Chondrocyte (in vitro differentiated cells): ENCODE measurements at places on chromosomes 5 and 9. TPM values are rescaled to one million over a fixed set of nuclear protein-coding genes. Genes with fewer than 3 reads are reported as not detected.

Gene IL3
- total RNA-seq = not detected in 3 replicates

Gene ADAMTS2
- 17.9 to 93.2 TPM (median 91.2 TPM) in 3 replicates for total RNA-seq

DNA sequence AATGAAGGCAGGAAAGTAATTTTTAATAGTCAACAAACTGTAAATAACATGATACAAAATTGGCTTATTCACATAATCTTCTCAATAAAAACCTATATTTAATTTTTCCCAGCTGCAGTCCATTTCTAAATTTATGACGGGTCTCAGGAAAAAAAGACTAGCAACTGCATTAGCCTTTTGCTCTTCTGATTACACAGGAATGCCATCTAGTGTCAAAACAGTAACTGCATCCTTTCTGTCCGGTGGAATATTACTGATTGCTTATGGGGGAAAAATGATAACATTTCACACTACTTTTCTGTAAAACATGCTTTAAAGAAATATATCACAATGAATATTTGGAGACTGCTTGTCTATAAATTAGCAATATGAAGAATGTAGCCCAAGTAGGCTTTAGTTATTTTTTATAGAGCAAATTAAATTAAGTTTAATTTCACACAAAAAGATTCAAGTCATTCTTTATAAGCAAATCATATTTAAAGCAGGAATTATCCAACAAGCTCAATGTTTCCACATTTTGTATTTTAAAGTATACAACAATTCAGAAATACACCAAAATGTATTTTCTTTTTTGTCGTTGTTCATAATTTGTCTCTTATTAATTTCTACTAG, 534.7 kb downstream of the CDH10 start:
- DNase-seq = no peak
- H3K4me3 ChIP-seq = no peak overlapping the region
- no peaks in the 10 kb centered on the region for H3K4me1 ChIP-seq
- H3K27ac ChIP-seq = no peak overlapping the region
- H3K27me3 ChIP-seq = peaks cover 7% of the 10 kb centered on the region

GRCh38 chr9:75142202-75142601, 53.9 kb downstream of the OSTF1 start:
- no peaks in the 10 kb centered on the region for H3K27me3 ChIP-seq
- no peak overlapping the region for H3K27ac ChIP-seq
- H3K36me3 ChIP-seq = peaks cover 27% of the 10 kb centered on the region
- H3K4me3 ChIP-seq = no peak overlapping the region
- peaks cover 4% of the 10 kb centered on the region for H3K4me1 ChIP-seq

DNA sequence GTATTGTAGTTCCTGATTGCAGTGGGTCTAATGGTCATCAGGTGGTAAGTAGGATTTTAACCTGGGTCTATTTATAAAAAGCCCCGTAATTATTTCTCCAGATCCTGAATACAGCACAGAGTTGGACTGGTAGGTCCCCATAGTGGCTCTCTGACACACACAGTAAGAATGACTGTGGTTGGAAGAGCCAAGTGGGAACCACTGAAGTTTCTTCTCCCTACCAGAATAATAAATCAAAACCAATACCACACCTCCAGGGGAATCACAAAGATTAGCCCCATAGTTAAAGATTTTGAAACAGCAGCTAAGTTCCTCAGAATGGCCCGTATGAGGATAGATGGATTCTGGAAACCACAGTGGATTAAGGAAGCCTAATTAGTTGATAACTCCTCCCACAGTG, 68.4 kb upstream of the ZFR start:
- H3K27ac ChIP-seq = no peak overlapping the region
- no peaks in the 10 kb centered on the region for H3K27me3 ChIP-seq
- no peak for DNase-seq
- no peak overlapping the region for H3K4me3 ChIP-seq
- H3K36me3 ChIP-seq = no peaks in the 10 kb centered on the region

GRCh38 chr5:127907907-127908306, 175.7 kb upstream of the SLC12A2 start:
- no peak overlapping the region for H3K4me3 ChIP-seq
- no peak for DNase-seq
- no peaks in the 10 kb centered on the region for H3K36me3 ChIP-seq
- H3K27ac ChIP-seq = no peak overlapping the region
- H3K27me3 ChIP-seq = no peaks in the 10 kb centered on the region
